ENCODE measurements at places on chromosomes 1 and 21.

DNA sequence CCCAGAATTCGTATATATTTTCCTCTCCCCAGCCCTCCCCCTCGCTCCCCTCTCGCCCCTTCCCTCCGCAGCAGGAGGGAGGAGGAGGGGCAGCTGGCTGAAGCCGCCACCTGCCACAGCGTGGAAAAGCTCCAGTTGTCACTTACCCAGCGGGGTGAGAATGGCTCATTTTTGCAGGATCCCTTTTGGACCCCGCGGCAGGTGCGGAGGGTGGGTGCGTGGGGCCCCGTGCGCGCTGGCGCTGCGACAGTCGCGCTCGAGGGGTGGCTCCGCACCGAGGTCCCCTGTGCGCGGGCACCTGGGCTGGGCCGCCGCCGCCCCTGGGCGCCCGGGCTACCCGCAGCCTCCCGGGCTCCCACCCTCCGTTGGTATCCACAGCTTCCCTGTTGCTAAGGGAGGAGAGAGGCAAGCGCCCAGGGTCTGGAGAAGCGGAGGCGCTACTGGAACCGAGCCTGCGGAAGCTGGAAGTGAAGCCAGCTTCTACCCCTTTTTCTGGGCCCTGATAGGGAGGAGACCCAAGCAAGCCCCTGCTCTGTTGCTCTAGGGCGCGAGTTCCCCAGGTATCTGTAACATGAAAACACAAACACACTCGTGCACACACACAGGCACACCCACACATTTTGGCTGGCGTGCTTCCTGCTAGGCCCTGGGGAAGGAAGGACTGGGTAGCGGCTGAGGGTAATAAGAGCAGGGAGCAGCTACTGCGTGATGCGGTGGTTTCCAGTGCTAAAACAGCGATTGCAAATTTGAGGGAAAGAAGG, at the start of gene ERICH3:
Gene ERICH3 (minus strand): TSS at position 442 of the 761 bp plus-strand sequence. CDS start 273 bp downstream, at position 169.
- DNase-seq, result no peak

DNA sequence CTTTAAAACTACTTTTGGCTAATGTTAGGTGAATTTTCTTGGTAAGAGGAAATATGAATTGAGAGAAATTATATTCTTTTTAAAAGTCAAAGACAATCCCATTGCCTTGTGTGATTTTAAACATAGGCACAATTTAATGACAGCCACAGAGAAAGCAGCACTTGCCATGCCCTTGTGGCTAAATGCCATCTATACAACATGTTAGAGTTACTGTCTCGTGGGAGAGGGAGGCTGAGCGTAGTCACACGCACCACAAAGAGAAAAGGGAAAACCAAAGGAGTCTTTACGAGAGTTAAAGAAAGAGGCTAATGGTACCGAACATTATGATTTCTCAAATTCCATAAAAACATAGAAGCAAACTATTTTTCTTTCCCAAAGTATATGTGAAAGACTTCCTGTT, 537.9 kb downstream of the PTPRC start:
- DNase-seq, result no peak

- peak; percentile 95 for DNase-seq
These were observed 166.9 kb upstream of the SYT6 start for GRCh38 chr1:114320586-114320985.

- DNase-seq, result no peak
These were observed 1.4 kb upstream of the PGBD2 start for GRCh38 chr1:248904437-248905216.

DNA sequence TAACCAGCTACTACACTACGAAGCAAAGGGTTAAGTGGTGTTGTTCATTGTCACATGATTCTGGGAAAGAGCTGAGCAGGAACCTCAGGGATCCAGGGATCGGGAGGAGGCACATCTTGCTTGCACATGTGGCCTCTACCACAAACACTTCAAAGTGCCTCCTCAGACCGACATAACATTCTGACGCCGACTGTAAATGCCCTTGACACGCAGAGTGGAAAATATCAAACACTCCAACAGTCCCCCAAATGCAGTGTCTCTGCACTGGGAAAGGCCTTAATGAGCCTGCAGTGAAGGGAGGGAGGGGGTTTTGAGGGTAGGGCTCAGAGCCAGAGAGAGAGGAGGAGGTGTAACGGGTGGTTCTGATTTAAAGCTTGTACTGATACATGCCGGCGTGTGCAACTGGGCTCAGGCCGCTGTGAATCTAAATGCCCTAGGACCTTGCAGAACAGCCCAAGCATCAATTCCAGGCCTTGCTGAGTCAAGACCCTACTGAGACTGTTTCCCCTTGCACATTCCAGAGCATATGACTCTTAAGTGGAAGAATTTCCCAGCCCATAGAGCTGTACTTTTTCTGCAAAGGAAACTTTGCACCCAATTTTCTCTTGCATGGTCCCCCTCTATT, 163.7 kb downstream of the NTMT2 start:
- peak; percentile 99 for DNase-seq

- peak; percentile 64 for DNase-seq
These were observed 6.4 kb upstream of the LRRC8B start for GRCh38 chr1:89518221-89518631.

GRCh38 chr21:15289896-15290841, 225.4 kb upstream of the NRIP1 start:
- DNase-seq, result peak; percentile 21

Measured in fibroblast of skin of right quadriceps (primary cell).